ENCODE measurements at places on chromosomes 5 and 9. TPM values are rescaled to one million over a fixed set of nuclear protein-coding genes. Genes with fewer than 3 reads are reported as not detected.
A peak's percentile ranks its signal among the peaks of the same experiment; 100 is the strongest.

SLC4A9 gene
- 0.49 TPM for total RNA-seq

DDX4 gene
- not detected for total RNA-seq

C5orf58 gene
- not detected for total RNA-seq

SHROOM1 gene
- 9.5 TPM for total RNA-seq

ASS1 gene
- total RNA-seq: 92.6 TPM

MAMDC2 gene
- 1.2 TPM for total RNA-seq

DNAH5 gene
- 0.37 TPM for total RNA-seq

ORM2 gene
- total RNA-seq: 0.59 TPM

DMRT3 gene
- not detected for total RNA-seq

- no peaks in the 10 kb centered on the region for H3K4me1 ChIP-seq
- DNase-seq: no peak
- H3K4me3 ChIP-seq: no peak overlapping the region
These were observed 220.3 kb downstream of the SEMA5A start for GRCh38 chr5:9325549-9325948.

GRCh38 chr5:151257731-151258181, 4.8 kb downstream of the GM2A start:
- no peak overlapping the region for H3K27ac ChIP-seq
- no peak overlapping the region for H3K4me3 ChIP-seq
- H3K27me3 ChIP-seq: no peaks in the 10 kb centered on the region
- H3K36me3 ChIP-seq: no peaks in the 10 kb centered on the region

GRCh38 chr5:72194846-72195245, 87.6 kb downstream of the MAP1B start:
- no peaks in the 10 kb centered on the region for H3K27me3 ChIP-seq
- H3K4me1 ChIP-seq: no peaks in the 10 kb centered on the region
- no peaks in the 10 kb centered on the region for H3K36me3 ChIP-seq
- no peak overlapping the region for H3K27ac ChIP-seq
- H3K4me3 ChIP-seq: no peak overlapping the region

GRCh38 chr5:135399794-135400542, 937 bp upstream of the MACROH2A1 start:
- no peaks in the 10 kb centered on the region for H3K27me3 ChIP-seq
- no peaks in the 10 kb centered on the region for H3K36me3 ChIP-seq
- no peak for DNase-seq
- peak overlapping the region; percentile 79 for H3K27ac ChIP-seq
- peaks cover 12% of the 10 kb centered on the region for H3K4me1 ChIP-seq

DNA sequence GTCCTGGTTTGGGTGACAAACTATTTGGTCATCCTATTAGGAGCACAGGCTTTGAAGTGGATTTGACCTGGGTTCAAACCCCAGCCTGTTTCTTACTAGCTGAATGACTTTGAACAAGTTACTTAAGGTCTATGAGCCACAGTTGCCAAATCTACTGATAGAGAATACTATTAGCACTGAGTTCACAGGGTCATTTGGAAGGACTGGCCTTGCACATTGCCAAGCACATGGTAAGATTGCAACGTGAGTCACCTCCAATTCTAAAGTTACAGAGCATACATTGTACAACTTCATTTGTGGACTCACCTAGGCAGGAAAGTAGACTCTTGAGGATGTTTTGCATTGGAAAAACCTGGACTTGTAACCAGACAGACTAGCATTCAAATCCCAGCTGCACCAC, 38.9 kb downstream of the MFAP3 start:
- H3K36me3 ChIP-seq: no peaks in the 10 kb centered on the region
- H3K27ac ChIP-seq: no peak overlapping the region
- DNase-seq: no peak
- no peak overlapping the region for H3K4me3 ChIP-seq
- no peaks in the 10 kb centered on the region for H3K27me3 ChIP-seq

DNA sequence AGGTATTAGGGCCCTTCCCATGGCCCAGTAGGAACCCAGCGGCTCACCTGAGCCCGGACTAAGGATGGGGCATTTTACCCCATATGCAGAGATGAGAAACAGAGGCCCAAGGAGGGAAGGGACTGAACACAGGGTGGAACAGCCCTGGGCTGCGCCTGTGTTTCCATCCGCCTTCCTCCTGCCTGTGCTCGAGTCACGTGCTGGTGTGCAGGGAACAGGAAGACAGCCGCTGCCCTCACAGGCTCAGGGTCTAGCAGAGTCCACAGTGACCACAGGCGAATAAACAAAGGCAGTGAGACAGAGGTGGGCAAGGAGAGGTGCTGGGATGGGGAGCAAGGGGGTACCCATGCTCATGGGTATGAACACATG, 129.4 kb downstream of the C9orf50 start:
- no peaks in the 10 kb centered on the region for H3K27me3 ChIP-seq

DNA sequence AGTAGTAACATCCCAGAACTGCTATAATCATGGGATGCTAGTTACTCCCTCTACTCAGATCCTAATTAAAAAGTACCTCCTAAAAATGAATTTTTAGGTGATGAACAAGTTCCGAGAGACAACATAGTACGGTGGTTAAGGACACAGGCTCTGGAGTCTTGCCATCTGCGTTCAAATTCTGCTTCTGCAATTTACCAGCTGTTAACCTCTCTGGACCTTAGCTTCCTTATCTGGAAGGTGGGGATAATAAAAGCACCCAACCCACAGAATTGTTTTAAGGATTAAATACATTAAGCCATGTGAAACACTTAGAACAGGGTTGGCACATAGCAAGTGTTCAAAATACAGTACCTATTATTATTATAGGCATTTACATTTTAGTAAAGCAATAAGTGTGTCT, 77.5 kb upstream of the XPA start:
- no peak overlapping the region for H3K27ac ChIP-seq
- H3K4me1 ChIP-seq: no peaks in the 10 kb centered on the region
- H3K27me3 ChIP-seq: no peaks in the 10 kb centered on the region
- H3K4me3 ChIP-seq: no peak overlapping the region
- H3K36me3 ChIP-seq: no peaks in the 10 kb centered on the region

- 0 out of 2 replicates have a peak, but pooled peaks cover 8% of the 10 kb centered on the region for H3K4me1 ChIP-seq
- no peak overlapping the region for H3K27ac ChIP-seq
- no peak overlapping the region for H3K4me3 ChIP-seq
- no peaks in the 10 kb centered on the region for H3K27me3 ChIP-seq
- no peaks in the 10 kb centered on the region for H3K36me3 ChIP-seq
These were observed 32.1 kb upstream of the MVB12B start for GRCh38 chr9:126294331-126295081.

DNA sequence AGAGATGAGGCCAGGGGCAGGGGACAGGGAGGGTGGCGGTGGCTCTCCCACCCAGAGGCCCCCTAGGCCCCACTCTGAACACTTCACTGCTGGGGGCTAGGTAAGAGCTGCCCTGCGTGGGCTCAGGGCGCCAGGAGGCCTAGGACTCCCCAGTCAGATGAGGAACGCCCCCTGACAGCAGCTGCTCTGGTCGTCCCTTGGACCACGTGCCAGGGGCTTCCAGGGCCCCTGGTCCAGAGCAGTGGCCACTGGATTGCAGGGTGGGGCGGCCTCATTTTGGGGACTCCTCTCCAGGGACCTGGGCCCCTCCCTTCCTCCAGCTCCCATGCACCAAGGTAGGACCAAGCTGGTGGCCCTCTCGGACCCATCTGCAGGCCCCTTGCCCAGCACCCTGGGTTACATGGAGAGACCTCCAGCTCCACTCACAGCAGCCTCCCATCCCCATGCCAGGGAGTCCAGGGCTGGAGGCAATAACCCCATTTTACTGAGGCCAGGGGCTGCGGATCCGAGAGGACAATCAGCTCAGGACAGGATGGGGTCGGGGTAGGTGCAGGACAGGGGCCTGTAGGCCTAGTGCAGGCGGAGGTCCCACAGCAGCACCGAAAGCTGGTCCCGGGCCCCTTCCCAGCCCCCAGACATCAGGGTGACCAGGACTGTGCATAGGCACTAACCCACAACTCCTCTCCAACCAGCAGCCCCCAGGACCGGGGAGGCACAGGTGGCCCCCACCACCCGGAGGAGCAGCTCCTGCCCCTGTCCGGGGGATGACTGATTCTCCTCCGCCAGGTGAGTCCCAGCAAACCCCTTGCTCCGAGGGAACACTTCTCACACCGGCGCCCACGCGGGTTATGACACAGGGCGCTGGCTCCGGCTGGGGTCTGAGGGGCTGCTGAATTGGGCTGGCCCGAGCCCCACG, 1.5 kb downstream of the EGFL7 start:
- no peaks in the 10 kb centered on the region for H3K36me3 ChIP-seq
- H3K27ac ChIP-seq: peak overlapping the region; percentile 14
- DNase-seq: no peak
- H3K4me1 ChIP-seq: peaks cover 24% of the 10 kb centered on the region

DNA sequence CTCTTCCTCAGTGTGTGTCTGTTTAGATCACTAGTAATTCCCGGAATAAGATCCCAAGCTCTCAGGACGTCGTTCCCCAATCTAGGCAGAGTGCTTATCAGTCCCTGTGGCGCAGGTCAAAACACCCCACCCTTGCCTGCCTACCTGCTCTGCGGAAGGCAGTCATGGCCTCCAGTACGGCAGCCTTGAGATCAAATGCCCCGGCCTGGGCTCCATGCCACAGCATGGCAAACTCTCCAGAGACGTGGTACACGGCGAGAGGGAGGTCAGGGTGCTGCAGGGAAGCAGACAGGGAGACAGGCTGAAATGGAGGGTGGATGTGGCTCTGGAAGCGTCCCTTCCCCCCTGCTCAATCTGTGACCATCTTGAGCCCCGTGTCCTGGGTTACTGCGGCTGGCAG, 12.0 kb upstream of the HDHD3 start:
- H3K4me1 ChIP-seq: no peaks in the 10 kb centered on the region
- no peak for DNase-seq
- H3K4me3 ChIP-seq: no peak overlapping the region
- H3K36me3 ChIP-seq: peaks cover 3% of the 10 kb centered on the region
- no peaks in the 10 kb centered on the region for H3K27me3 ChIP-seq

GRCh38 chr9:131418143-131419025, 24.5 kb downstream of the PRRC2B start:
- H3K4me3 ChIP-seq: no peak overlapping the region
- no peak overlapping the region for H3K27ac ChIP-seq
- H3K4me1 ChIP-seq: peaks cover 31% of the 10 kb centered on the region

- no peaks in the 10 kb centered on the region for H3K27me3 ChIP-seq
- no peak overlapping the region for H3K4me3 ChIP-seq
- no peak overlapping the region for H3K27ac ChIP-seq
- no peak for DNase-seq
These were observed 85.7 kb downstream of the SERINC5 start for GRCh38 chr5:80170117-80170535.

DNA sequence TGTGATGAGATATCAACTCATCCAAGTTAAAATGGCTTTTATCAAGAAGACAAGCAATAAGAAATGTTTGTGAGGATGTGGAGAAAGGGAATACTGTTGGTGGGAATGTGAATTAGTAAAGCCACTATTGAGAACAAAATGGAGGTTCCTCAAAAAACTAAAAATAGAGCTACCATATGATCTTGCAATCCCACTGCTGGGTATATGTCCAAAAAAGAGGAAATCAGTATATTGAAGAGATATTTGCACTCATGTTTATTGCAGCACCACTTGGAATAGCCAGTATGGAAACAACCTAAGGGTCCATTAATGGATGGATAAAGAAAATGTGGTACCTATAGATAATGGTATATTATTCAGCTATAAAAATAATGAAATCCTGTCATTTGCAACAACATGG, 25.1 kb downstream of the PPIP5K2 start:
- no peak overlapping the region for H3K4me3 ChIP-seq
- H3K27ac ChIP-seq: no peak overlapping the region
- no peaks in the 10 kb centered on the region for H3K36me3 ChIP-seq
- no peaks in the 10 kb centered on the region for H3K4me1 ChIP-seq
- H3K27me3 ChIP-seq: no peaks in the 10 kb centered on the region
- DNase-seq: no peak

DNA sequence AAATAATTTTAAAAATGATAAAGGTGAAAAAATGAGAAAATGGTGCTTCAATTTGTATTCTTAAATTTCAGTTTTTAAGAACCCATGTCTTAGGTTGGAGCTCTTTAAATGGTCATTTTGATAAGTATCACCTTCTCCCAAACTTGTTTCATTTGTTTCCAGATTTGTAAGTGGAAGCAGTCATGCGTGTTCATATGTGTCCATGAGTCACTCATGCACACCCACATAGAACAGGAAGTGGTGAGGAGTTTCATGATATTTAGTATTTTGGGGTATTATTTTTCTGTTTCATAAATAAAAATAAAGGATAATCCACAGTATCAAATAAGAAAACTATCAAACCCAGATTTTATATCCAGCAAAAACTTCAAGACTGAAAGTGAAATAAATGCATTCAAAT, 570.4 kb upstream of the ST8SIA4 start:
- no peak overlapping the region for H3K4me3 ChIP-seq
- H3K27ac ChIP-seq: no peak overlapping the region
- no peaks in the 10 kb centered on the region for H3K4me1 ChIP-seq
- H3K36me3 ChIP-seq: no peaks in the 10 kb centered on the region
- DNase-seq: no peak
- H3K27me3 ChIP-seq: no peaks in the 10 kb centered on the region

- H3K27ac ChIP-seq: no peak within 1 kb of the TSS
- no peaks in the 10 kb centered on the region for H3K27me3 ChIP-seq
- H3K4me1 ChIP-seq: no peaks in the 10 kb centered on the region
- H3K36me3 ChIP-seq: peaks cover 3% of the 10 kb centered on the region
These were observed at the start of gene CCDC180 for GRCh38 chr9:97307500-97308163. TSS of gene CCDC180 (plus strand) at chr9:97307659. CDS start at chr9:97308064, 405 bp downstream.

DNA sequence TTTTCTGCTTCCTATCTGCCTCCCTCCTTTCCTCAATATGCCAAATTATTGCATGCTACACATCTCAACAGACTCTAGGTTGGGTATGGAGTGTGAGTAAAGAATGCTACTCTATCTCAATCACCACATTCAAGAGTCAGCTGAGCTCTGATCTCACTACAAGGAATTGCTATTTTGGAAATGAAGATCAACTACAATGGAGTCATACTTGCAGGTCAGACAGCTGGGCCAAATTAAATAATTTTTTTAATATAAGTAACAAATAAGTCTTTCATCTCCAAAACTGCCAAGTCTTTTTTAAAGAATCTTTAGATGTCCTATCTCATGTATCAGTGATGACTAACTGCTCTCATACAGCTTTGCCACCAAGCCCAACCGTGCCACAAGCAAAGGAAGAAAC, 64.0 kb downstream of the DEPDC1B start:
- H3K27me3 ChIP-seq: no peaks in the 10 kb centered on the region
- H3K27ac ChIP-seq: no peak overlapping the region
- no peaks in the 10 kb centered on the region for H3K36me3 ChIP-seq
- no peaks in the 10 kb centered on the region for H3K4me1 ChIP-seq

DNA sequence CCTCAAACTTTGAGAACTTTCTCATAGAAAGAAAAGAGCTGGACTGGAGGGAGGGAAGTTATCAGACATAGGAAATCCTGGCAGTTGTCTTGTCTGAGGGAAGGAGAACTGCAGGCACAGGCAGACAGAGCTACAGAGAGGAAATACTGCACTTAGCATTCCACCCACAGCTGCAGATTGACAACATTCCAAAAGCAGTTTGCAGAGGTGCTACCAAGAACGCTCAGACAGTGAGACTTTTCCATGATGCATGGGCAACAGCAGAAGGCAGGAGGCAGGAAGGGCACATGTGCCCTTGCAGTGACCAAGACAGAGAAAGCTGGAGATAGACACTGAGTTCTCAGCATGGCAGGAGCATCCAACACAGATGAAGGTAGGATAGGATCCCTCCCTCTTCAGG, 327.5 kb upstream of the ZNF462 start:
- no peaks in the 10 kb centered on the region for H3K4me1 ChIP-seq
- H3K27ac ChIP-seq: no peak overlapping the region
- no peak overlapping the region for H3K4me3 ChIP-seq
- DNase-seq: no peak

All from HCT116 (cell line).